Naive thymus-derived CD4-positive, alpha-beta T cell (primary cell): ENCODE measurements at places on chromosomes 2 and 18.

DNA sequence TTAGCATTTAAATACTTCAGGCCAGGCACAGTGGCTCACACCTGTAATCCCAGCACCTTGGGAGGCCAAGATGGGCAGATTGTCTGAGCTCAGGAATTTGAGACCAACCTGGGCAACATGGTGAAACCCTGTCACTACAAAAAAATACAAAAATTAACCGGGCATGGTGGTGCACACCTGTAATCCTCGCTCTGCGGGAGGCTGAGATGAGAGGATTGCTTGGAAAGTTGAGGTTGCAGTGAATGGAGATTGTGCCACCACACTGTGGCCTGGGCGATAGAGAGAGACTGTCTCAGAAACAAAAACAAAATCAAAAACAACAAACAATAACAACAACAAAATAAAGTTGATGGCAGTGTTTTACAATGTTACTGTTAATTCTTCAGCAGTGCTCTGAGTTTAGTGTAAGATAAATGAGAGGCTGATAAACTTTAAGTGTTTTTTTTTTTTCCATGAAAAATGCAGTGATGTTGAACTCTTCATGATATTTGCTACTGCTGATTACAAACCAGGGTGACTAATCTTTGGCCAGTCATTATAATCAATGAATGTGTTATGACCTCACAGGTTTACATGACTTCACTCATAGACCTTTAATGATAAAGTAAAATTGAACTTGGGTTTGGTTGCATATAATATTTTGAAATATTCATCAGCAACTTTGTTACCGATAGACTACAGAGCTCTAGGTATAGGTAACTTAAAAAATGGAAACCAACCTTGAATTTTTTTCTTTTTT, 2.5 kb downstream of the ITGAV start:
- no peak for DNase-seq

- no peak for DNase-seq
Observed at GRCh38 chr2:150911766-150912280, 349.8 kb downstream of the RBM43 start.

GRCh38 chr2:218434456-218434855, 15.5 kb downstream of the VIL1 start:
- DNase-seq, result no peak

- no peak for DNase-seq
Observed at GRCh38 chr2:33729353-33729752, 130.3 kb upstream of the FAM98A start.

GRCh38 chr2:118010473-118010872, 3.4 kb downstream of the CCDC93 start:
- DNase-seq, result no peak

DNA sequence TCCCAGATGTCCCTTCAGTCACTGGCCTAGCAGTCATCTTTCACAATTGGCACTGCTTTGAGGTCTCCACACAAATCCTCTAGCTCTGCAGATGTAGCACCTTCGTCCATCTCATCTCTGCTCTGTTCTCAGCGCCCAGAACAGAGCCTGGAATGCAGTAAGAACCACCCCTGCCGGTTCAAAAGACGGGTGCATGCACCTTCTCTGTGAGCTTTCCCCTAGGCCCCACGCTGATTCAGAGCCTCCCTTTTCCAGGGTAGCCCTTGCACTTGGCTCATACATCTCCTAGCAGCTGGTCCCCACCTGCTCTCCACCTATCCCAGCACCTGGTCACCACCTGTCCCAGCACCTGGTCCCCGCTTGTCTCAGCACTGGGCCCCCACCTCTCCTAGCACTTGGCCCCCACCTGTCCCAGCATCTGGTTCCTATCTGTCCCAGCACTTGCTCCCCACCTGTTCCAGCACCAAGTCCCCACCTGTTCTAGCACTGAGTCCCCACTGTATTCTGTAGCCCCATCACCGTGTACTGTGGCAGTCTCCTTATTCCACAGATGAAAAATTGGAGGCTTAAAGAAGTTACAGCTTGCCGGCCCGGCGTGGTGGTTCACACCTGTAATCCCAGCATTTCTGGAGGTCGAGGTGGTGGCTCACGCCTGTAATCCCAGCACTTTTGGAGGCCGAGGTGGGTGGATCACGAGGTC, 4.7 kb upstream of the KCNF1 start:
- no peak for DNase-seq

DNA sequence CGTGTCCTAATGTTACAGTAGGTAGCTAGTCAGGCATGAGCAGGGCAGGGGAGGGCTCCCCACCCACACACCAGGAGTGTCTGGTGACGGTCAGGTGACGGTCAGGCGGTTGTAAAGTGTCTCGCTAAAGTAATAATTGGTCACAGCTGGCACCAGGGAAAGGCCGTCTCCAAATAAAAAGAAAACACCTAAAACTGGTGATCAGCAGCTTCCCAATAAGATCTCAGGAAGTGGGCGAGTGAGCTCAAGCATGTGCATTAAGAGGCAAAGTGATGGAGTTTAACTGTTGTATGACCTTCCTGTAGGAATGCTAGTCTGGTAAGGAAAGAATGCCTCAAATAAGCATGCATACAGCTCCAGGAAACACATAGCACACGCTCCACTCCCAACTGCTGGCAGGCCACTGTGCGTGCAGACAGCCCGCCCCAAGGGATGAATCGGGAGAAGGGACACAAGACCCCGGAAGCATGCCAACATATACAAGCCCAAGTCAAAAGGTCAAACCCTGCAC, 177.1 kb downstream of the RNF144A start:
- no peak for DNase-seq
